NCI-H1417 treated with DMSO at 0.1 percent for 48 hours (cell line): ENCODE measurements at places on chromosomes 6 and 20.
A peak's percentile ranks its signal among the peaks of the same experiment; 100 is the strongest.

DNA sequence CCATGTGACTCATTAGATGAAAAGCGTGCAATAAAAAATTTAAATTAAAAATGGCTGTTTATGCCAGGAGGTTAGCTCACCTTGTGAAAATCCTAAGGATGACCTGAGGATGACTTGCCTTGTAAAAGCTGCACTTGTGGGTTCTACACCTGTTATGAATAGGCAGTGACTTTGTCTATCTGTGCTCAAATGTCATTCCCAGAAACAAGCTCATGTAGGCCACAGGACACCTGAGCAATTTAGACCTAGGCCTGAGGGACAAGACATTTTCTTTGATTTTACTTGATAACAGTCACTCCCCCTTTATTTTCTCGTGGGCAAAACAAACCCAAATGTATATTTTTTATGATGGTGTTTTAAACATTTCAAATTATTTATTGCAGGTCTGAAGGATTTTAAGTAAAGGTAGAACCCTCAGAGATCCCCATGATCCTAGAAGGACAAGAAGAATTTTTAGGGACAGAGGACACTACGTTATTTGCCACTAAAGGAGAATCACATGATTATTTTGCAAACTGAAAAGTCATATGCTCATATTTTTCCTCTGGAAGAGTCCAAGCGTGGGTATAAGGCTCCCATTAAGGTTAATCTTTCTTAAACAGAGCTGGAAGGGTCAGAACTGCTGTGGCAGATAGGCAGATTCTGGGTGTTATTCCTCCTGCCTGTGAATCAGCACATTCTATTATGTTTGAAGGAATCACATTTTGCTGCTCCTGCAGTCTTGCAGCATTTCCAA lies 277.5 kb upstream of the MAN1A1 start:
- no peak for DNase-seq

GRCh38 chr6:68633281-68633971 lies 1.7 kb upstream of the ADGRB3 start:
- no peak for DNase-seq

DNA sequence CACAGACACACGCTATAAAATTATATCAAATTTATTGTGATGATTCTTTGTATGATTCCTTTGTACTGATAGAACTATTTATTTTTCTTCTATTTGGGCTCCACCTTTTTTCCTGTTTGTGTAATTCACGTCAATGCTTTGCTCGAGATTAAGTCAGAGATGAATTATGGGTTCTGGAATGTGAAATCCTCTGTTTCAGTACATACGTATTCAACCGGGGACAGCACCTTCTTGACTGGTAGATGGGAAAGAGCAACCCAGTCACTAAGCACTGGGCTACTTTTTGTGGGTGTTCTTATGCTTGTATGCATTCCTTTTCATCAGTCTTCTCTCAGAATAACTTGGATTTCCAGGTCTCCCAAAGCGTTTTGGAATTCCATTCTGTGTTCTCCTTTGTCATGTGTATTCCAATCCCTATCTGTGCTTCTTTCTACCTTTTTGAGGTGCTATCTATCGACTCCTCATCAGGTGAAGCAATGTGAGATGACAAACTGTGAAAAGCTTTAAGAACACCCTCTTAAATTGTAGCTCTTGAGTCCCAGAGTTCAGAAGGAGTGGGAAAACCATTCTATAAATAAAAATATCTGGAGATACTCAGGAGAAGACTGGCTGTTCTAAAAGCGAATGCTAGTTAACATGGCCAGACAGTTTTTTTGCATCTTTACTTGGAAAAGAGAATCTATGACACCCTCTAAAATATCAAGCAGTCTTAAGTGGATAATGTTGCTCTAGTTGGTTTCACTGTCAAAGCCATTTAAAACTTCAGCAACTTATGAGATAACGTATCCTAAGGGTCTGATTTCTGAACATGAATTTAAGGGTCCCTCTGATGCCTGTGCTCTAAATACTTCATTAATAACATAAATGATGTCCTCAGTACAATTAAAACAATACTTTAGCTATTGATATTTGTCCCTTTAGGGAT lies 197.7 kb upstream of the PREP start:
- DNase-seq = no peak

DNA sequence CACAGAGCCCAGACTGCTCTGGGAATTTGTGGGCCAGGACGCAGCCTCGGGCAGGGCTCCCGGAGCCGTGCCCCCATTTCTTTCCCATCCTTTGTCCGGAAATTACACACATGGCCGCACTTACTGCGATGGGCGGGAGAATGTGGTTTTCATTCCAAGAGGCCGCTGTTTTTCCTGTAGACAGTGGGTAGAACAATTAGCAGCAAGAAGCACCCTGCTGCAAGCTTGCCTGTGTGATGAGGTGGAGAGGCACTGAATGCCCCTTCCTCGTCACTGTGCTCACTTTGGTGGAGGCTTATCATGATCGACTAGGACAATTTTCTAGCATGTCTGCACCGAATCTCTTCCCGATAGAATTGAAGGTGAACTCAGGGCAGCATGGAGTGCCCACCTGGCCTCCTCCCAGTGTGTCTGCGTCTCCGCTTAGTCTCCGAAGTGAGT lies 102.8 kb downstream of the DACT2 start:
- DNase-seq = no peak

DNA sequence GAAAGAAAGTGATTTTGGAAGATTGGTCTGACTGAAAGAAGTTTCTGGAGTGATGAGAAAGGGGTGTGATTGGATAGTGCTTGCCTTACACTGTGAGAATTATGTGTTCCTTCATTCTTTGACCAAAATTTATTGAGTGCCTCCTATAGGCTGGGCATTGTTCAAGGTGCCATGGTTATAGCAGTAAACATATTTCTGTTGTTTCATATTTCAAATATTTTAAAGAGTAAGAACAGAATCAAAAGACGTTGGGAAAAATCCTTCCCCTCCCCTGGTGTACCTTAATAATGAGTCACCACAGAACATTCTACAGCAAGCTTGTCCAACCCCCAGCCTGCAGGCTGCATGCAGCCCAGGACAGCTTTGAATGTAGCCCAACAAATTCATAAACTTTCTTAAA lies 78.6 kb downstream of the GCLC start:
- no peak for DNase-seq

DNA sequence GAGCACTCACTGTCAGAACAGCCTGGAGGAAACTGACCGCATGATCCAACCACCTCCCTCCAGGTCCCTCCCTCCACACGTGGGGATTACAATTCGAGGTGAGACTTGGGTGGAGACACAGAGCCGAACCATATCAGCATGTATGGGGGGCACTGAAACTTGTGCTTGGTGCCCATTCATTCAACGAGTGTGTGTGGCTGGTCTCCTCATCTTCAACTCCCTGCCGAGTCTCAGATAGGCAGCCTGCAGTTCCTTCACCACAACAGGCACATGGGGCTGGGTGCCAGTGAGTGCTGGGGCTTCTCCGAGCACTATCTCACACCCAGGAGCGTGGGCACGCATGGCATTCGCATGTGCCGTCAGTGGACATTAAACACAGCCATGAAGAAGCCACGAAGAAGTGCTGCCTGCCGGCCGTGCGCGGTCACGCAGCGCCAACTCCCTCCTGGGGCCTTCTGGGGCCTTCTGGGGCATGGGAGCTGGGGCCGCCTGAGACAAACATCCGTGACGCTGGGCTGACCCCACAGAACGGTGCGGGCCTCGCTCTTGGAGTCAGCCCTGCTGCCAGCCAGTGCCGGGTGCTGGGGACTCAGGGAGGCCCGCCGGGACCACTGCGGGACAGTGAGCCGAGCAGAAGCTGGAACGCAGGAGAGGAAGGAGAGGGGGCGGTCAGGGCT lies 714 bp upstream of the RTEL1 start:
- no peak for DNase-seq

GRCh38 chr6:84798257-84798656 lies 33.9 kb upstream of the TBX18 start:
- no peak for DNase-seq

GRCh38 chr6:105484238-105485161 lies 81.6 kb upstream of the PREP start:
- DNase-seq = peak; percentile 15

DNA sequence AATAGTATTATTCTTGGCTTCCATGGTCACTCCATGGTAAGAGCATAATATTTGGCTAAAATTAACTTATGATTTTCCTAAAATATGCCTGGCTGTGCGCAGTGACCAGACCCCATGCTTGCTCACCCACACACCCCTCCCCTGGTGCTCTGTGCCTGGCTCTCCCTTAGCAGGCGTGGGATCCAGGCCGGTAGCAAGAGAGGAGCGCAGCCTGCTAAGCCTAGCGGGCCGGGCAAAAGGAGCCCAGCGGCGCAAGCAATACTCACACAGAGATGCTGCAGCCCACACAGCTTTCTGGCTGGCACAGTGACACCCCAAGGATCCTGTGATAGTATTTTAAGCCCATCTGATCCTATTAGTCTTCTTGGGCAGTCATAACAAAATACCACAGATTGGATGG lies 79.8 kb upstream of the EYS start:
- DNase-seq = no peak

DNA sequence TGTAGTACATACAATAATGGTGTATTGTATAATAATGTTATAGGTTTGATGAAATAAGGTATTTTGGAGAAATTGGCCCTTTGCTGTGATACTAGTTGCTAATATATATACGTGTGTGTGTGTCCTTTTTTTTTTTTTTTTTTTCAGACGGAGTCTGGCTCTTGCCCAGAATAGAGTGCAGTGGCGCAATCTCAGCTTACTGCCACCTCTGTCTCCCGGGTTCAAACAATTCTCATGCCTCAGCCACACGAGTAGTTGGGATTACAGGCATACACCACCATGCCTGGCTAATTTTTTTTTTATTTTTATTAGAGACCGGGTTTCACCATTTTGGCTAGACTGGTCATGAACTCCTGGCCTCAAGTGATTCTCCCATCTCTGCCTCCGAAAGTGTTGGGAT lies 23.3 kb downstream of the SENP6 start:
- DNase-seq = no peak

- no peak for DNase-seq
Observed at GRCh38 chr20:60894091-60894490, 358.0 kb upstream of the CDH4 start.

- no peak for DNase-seq
Observed at GRCh38 chr6:124297507-124297906, 493.8 kb downstream of the NKAIN2 start.

- no peak for DNase-seq
Observed at GRCh38 chr20:31861135-31861384, 9.3 kb downstream of the DUSP15 start.

GRCh38 chr6:92459606-92460005 lies 959.8 kb downstream of the EPHA7 start:
- no peak for DNase-seq

- no peak for DNase-seq
Observed at GRCh38 chr6:23983735-23984134, 142.3 kb upstream of the NRSN1 start.

GRCh38 chr20:62120990-62121775 lies 1.1 kb upstream of the LSM14B start:
- DNase-seq = no peak

GRCh38 chr6:14921170-14921569 lies 324.7 kb upstream of the JARID2 start:
- no peak for DNase-seq

DNA sequence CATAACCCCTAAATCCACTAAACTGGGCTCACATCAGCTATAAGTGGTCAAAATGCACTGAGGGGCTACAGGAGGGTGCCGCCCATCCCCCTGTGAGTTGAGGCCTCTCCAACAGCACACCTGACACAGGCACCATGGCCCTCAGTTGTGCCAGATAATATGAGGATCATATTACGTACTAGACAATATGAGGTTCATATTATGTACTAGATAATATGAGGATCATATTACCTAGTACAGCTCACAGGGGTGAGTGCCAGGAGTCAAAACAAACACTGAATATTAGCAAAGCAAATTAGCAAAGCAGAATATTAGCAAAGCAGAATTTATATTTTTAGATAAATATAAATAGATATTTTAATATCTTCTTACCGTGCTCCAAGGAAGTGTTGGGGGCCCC lies 35.3 kb downstream of the CD24 start:
- no peak for DNase-seq

DNA sequence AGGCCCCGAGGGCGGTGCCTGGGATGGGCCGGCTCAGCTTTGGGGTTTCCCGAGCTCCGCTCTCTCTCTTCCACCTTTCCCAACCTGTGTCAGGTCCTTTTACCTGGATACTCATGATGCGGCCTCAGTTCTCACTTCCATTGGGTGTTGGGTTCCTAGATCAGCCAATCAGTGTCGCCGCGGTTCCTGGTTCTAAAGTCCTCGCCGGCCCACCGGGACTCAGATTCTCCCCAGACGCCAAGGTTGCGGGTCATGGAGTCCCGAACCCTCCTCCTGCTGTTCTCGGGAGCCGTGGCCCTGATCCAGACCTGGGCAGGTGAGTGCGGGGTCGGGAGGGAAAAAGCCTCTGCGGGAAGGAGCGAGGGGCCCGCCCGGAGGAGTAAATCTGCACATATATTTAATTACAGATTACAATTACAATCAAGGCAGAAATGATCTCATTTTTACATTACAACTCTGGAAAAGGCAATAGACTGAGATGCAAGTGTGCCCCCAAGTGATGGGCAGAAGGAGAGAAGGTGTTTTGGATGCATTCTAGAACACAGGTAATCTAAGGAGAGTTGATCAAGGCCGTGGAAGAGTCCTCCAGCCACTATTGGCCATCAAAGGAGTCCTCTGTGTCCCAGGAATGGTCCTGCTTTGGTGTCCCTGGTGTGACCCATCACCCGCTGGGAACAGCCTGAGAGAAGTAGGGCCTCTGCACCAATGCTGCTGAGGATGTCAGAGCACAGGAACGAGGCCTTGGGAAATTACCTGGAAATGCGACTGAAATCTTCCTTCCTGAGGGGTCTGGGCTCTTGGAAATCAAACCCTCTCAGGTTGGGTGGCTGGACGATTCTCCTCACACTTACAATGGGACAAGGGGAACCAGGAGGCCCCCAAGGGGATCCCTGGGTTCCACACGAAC lies 34.7 kb upstream of the MICB start:
- peak; percentile 12 for DNase-seq

DNA sequence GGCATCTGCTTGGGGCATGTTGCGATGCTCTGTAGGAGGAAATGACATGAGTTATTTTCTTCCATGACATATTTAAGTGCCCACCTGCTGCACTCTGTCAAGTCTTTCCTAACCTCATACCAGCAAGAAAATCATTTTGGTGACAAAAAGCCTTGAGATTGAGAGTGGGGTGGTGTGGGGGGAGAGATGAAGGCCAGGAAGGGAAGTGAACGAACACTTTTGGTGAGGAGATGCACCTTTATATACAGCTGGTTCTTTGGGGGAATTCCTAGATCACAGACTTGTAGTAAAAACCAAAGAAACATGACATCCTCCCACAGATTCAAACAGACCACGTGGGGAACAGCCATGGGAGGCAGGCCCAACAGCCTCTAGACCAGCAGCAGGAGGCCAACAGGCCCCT lies 26.1 kb downstream of the NCOA5 start:
- no peak for DNase-seq

- DNase-seq = no peak
Observed at GRCh38 chr6:36984581-36985416, 1.2 kb downstream of the MTCH1 start.
